Fibroblast of skin of left quadriceps (primary cell): ENCODE measurements at places on chromosomes 16 and 17.

GRCh38 chr16:14286368-14287230 is 215.5 kb downstream of the MRTFB start:
- DNase-seq: no peak

GRCh38 chr16:11156401-11156800 is 99.6 kb downstream of the SOCS1 start:
- DNase-seq: no peak

DNA sequence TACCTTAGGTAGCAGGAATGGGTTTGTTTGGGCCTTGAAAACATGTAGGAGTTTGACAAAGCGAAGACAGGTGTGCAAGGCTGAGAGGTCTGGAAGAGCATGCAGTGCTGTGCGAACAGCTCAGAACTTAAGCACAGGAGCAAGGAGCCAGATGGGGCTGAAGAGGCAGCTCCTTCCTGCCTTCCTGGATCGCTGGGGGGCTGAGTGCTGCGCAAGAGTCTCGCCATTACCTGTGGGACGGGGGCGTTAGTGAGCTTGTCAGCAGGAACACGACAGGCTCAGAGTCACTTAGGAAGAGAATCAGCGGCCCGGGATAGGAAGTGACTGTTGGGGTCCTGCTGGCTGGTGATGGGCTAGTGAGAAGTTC is 464 bp upstream of the MRM1 start:
- no peak for DNase-seq

- no peak for DNase-seq
Observed at GRCh38 chr17:66465701-66466100, 163.3 kb downstream of the PRKCA start.

- no peak for DNase-seq
Observed at GRCh38 chr16:11768849-11769248, 26.2 kb upstream of the TXNDC11 start.

DNA sequence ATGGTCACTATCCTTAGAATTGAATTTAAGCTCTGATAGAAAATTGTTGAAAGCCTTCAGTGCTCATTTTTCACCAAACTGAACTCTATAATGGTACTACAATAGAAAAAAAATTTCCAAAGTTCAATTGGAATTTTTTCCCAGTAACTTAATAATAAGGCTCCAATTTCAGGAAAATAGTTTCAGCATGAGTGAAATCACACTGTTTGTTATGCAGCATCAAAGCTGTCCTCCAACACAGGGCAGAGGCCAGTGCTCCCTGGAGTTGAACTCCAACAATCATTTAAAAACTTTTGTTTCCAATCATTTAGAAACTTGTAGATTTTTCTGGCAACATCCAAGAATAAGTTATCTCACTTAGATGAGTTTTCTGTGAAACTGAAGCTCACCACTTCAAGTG is 103.1 kb upstream of the HSBP1 start:
- DNase-seq: no peak

GRCh38 chr16:19213885-19214284 is 45.8 kb downstream of the SYT17 start:
- no peak for DNase-seq

GRCh38 chr17:4503283-4504025 is 4.8 kb downstream of the SPNS2 start:
- DNase-seq: no peak

- DNase-seq: no peak
Observed at GRCh38 chr17:30780343-30780742, 44.1 kb downstream of the CRLF3 start.

DNA sequence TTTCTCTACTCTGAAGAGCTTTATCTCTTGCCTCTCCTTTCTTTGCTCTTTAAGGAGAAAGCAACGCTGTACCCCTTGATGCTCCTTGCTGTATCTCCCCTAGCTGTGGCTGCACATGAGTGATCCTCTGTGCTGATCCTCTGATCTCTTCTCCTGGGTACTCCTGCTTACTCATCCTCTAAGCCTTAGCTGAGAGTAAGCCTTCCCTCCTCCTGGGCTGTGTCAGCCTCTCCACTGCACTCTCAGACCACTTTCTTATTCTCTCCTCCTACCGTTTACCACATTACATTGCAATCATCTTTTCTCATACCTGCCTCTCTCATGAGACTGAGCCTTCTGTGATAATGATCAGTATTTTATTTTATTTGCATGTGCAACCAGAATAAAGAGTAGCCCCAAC is 25.1 kb downstream of the SOX9 start:
- no peak for DNase-seq

- DNase-seq: no peak
Observed at GRCh38 chr17:57357830-57358430, 101.6 kb downstream of the MSI2 start.

GRCh38 chr17:50048988-50049387 is 6.9 kb upstream of the ITGA3 start:
- no peak for DNase-seq

GRCh38 chr17:44359458-44360143 is 4.1 kb downstream of the FAM171A2 start:
- DNase-seq: no peak

DNA sequence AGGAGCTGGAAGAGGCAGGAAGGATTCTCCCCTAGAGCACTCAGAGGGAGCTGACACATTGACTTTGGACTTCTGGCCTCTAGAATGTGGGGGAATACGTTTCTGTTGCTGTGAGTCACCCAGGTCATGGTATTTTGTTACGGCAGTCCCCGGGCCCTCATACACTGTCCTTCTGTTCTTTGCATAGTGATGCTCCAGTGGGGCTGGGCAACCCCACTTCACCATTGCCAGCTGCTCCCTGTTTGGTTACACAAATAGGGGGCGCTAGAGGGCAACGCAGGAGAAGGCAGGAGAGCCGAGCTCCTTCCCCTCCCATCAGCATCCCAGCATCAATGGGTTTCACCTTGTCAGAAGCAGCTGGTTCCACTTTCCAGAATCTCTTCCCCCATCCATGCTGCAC is 257.7 kb upstream of the FOXF1 start:
- DNase-seq: no peak

GRCh38 chr17:48567209-48567608 is 10.9 kb downstream of the HOXB4 start:
- no peak for DNase-seq

GRCh38 chr16:89779231-89779908 is 37.1 kb downstream of the FANCA start:
- no peak for DNase-seq

DNA sequence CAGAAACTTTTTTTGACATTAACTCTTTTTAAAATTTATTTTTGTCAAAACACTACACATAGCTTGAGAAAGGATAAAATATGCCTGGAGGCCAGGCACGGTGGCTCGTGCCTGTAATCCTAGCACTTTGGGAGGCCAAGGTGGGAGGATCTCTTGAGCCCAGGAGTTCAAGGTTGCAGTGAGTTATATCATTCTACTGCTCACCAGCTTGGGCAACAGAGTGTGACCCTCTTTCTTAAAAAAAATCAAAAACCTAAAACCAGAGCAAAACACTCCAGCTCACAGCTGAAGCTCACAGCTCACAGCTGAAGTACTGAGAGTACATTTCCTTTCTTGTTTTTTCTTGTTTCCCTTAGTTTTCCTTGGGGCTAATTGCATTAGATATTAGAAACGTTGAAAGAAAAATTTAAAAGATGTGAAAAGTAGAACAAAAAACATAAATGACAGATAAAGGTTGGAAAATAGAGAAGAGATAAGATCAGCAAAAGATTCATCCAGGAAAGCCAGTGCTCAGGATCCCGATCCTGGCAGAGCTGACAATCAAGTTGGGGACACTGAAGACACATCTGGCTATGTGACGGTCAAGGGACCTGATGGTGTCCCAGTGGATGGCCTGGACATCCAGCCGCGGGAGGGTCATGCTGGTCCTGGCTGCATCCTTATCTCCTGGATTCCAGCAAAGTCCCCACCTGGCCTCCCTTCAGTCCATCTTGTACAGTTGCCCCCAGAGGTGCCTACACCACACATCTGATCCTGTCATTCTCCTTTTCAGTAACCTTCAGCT is 9.8 kb downstream of the CHST6 start:
- DNase-seq: no peak

GRCh38 chr16:4419402-4419959 is 3.1 kb upstream of the CORO7 start:
- no peak for DNase-seq

- no peak for DNase-seq
Observed at GRCh38 chr16:84484579-84485254, 19.7 kb downstream of the MEAK7 start.

DNA sequence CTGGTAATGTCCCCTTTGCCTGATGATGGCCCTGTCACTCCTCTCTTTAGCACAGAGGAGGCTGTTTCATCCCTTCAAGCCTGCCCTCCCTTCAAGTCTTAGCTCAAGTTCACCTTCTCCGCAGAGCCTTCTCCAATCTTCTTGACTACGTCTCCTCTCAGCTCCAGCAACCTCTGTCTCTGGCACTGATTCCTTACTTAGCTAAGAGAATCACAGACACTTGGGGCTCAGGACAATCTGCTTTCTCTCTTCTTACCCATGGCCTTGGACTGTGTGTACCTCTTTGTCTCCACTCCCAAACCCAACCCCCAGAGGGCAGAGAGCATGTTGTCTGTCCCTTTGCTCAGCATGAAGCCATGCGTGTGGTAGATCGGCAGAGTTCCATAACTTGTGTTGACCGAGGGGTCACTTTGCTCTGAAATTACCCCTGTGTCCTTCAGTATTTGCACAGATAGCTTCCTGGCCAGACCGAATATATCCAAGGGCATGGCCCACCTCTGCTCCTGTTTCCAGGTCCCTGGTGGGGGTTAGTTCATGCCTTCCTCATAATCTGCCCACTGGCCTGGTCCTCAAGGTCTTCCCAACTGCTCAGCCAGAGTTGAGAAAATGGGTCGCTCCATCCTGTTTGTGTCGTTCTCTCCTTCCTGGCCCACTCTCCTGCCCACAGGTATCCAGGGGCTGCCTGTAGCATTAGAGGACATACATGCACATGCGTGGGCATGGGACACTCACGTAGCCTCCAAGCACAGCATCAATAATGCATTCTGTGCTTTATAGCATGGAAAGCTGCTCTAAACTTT is 41.6 kb downstream of the MAPT start:
- DNase-seq: no peak

- no peak for DNase-seq
Observed at GRCh38 chr17:42438600-42439567, 15.8 kb upstream of the CAVIN1 start.

GRCh38 chr17:6269478-6269877 is 165.4 kb downstream of the AIPL1 start:
- DNase-seq: peak; percentile 15

DNA sequence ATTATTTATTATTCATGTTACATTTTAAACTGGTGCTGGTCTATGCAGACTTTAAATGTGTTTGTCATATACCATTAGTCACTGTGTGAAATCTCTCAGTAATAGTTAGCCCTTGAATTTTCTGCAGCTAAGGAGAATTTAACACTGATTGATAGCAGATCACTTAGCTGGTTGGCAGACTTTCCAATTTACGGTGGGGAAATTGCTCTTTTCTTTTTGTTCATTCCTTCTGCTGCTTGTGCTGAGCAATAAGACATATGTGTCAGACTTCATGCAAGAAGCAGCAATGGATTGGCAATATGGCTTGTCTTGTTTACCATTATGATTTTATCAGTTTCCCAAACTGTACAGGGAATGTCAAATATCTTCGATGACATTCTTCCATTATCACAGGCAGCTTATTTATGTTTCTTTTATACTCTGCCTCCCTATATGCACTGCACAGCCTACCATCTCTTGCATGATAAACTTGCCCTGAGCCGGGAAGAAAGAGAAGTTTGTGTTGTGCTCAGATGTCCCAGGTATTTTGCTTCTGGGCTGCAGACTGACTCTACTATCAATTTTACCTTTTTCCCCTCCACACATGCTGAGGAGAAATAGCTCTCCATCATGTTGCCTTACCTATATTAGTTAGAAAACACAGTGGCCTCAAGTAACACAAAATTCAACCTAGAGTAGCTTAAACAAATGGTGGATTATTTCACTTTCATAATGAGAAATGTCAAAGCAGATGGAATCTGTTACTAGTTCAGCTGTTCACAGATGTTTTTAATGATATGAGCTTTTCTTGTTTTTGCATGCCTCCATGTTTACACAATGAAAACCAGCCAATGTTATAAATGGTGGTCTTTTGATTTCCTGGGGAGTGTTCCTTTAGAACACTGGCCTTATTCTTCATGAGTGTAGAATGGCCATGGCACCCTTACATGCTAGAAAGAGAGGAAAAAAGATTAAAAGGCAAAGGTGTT is 968.1 kb upstream of the GOT2 start:
- peak; percentile 34 for DNase-seq

DNA sequence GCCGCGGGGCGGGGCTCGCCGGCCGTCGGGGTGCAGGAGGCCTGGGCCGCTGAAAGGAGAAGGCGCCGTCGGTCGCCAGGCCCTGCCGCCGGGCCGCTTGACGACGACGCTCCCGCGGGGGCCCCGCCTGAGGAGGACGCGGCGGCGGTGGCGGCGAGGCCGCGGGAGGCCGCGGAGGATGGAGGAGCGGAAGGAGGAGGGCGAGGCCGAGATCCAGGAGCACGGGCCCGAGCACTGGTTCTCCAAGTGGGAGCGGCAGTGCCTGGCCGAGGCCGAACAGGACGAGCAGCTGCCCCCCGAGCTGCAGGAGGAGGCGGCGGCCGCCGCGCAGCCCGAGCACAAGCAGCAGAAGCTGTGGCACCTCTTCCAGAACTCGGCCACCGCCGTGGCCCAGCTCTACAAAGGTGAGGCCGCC is 430 bp downstream of the HAPSTR1 start:
- no peak for DNase-seq

DNA sequence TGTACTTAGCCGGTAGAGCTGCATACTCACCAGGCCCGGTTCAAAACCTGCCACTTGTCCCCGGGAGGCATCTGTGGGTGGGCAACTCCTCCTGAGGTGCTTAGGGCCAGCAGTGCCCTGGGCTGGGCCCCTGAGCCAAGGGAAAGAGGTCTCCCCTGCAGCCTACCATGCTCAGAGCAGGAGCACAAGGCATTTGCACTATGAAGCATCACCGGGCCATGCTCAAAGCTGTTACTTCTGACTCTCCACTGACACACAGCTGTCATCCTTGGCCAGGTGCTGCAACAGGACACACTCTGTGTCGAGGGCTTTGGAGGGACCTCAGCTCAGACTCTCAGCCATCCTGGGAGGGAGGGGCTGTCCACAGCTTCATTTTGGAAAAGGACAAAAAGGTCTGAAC is 37.2 kb downstream of the SLC38A8 start:
- DNase-seq: no peak

DNA sequence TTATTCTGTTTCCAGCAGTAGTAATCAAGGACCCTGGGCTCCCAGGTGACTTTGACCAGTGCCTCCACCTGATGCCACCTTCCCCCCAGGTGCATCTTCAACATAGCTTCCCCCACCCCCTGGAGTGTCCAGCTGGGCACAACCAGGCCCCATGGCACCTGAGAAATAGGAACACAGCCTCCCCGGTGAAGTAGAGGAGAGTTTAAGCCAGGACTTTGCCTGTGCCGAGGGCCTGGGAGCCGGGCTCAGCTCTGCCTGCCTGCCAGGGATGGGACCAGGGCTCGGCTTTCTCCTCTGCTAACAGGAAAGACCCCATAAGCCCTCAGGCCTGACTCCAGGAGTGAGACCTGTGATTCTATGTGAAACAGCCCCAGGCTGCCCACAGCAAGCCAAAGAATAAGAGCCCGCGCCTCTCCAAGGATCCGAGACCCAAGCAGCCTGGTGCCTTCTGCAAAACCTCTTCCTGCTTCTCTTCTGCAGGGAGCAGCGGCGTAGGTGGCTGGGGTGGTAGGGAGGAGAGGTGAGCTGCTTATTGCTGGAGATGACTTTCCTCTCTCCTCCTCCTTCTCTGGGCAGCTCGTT is 16.4 kb upstream of the RBFOX3 start:
- no peak for DNase-seq
